ENCODE measurements at places on chromosomes 1 and 21.

DNA sequence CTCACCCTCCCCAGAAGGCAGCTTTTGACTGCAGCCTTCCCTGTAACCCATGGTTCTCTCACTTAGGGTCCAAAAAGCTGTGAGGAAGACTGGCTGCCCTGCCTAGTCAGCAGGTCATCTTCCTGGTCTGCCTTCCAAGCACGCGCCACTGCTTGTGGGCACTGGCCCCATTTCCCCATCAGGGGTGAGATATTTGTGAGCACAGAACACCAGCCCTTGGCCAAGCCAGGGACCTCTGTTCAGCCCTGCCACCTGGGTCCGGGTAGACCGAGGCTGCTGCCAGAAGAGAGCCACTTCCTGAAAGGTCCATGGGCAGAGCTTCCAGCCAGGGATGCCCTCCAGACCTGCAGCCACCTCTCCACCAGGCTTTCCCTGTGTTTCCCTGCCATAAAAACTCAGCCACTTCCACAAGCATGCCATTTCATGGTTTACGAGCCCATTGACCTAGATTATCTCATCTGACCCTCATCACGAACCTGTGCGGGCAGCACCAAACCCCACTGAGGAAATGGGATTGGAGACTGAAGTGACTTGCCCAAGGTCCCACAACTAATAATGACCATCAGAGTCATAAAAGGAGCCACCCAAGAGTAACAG lies 40.5 kb downstream of the GLIS1 start:
- no peak for DNase-seq

- no peak for DNase-seq
These were observed 35.8 kb downstream of the OLFML2B start for GRCh38 chr1:161987872-161988271.

- no peak for DNase-seq
These were observed 67.7 kb downstream of the BCAR3 start for GRCh38 chr1:93613898-93614297.

DNA sequence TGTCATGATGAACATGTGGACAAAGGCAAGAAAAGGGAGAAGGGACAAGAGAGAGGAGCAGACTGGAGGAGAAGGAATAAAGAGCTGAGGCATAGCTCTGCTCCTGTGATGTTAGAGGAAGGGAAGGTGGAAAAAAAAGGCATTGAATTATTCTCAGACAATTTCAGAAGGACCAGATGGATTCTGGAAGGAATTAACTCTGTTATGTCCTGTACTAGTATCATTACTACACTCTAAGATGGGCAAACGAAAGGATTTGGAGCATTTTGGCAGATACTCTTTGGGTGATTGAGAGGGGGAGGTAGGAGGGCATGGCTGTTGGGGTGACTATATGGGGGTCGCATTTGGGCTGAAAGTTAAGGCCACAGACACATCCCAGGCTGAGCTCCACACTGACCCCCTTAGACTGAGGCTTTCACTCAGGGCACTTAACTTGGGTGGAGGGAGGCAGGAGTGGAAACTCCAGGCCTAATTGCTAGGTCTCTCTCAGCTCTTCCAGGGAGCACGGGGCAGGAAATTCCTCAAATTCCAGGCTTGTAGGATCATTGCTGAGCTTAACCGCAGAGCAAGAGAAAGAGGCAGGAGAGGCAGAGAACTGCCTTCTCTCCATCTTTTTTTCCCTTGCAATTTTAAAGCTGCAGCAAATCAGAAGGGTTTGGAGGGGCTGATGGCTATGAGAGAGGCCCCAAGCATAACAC lies 25.9 kb downstream of the KIRREL1 start:
- DNase-seq, result no peak

DNA sequence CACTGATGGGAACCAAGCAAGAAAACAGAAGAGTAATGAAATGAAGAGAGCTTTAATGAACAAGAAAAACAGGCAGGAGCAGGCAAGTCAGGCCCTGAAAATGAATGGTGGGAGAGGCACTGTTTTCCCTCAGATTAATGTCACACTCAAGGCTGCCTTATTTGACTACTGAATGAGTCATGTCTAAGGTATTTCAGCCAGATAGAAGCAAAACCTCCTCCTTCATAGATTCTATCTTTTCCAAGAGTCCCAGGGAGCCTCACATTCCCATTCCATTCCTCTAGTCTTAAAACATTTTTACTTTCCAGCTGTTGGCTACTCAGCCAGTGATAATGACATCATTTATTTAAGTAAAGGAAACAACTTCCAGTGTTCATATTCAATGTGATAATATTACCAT lies 228.4 kb upstream of the NRIP1 start:
- no peak for DNase-seq

DNA sequence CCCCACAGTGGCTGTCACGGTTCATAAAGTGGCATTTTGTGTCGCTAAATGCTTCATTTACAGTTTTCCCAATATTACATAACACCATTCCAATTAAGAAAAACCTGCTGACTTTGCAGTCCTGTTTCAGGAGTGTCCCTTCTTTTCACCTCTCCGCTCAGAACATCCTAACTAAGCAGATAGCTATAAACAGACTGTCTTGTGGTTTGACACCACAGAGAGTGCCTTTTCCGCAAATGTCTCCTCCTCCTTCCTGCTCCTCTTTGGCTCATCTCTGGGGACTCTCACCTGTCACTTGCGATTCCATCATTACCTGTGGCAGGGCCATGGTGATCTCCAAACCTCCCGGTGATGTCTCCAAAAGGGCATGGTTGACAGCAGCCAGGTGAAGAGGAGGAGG lies 119.0 kb downstream of the CNIH3 start:
- no peak for DNase-seq

DNA sequence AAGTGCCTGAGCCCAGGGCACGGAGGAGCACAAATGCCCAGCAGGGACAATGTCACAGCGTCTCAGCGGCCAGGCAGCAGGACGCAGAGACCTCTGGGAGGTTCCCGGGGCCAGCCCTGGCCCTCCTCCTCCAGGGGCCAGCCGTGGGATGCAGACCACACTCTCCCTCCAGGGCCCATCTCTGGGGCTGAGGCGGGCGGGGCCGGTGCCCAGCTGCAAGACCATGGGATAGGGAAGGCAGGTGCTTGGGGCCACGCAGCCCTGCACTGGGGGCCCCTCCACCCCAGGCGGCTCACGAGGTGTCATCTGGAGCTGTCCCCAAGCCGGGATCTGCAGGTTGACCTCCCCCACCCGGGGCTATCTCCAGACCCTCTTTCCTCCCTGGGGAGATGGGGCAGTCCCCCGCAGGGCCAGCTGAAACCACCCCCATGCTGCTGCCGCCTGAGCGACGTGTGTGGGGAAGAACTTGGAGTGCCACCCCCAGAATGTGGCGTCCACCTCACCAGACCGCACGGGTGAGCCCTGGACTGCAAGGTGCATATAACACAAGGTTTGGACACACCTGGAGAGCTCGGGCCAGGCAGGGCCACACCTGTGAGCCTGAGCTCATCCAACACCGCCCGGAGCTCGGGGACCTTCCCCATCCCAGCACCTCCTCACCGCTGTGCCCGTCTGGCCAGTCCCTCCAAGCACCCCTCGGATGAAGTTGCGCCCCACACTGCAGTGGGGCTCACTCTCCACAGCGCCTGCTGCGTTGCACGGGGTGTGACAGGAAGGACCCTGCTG lies 4.1 kb upstream of the TTLL10 start:
- no peak for DNase-seq

- no peak for DNase-seq
These were observed 75.0 kb upstream of the C8B start for GRCh38 chr1:57040811-57041210.
